Pulmonary artery endothelial cell (primary cell): ENCODE measurements at places on chromosomes 7 and 10. TPM values are rescaled to one million over a fixed set of nuclear protein-coding genes. Genes with fewer than 3 reads are reported as not detected.

Gene COL13A1
- total RNA-seq = 33.6 and 68.0 TPM in 2 replicates

Gene CYP3A4
- not detected in 2 replicates for total RNA-seq

Gene GRB10
- 91.1 and 93.7 TPM in 2 replicates for total RNA-seq

Gene BRAF
- total RNA-seq = 12.5 and 17.4 TPM in 2 replicates

Gene LRRD1
- total RNA-seq = not detected in 2 replicates

Gene ARHGEF5
- total RNA-seq = 0.49 and 0.66 TPM in 2 replicates

Gene SPDYE9
- total RNA-seq = not detected in 2 replicates

Gene SH2B2
- total RNA-seq = 0.86 and 0.88 TPM in 2 replicates

Gene HYAL4
- total RNA-seq = 0.20 TPM in 1 of 2 replicates, not detected in the other

Gene CPEB3
- 0.92 and 1.5 TPM in 2 replicates for total RNA-seq

DNA sequence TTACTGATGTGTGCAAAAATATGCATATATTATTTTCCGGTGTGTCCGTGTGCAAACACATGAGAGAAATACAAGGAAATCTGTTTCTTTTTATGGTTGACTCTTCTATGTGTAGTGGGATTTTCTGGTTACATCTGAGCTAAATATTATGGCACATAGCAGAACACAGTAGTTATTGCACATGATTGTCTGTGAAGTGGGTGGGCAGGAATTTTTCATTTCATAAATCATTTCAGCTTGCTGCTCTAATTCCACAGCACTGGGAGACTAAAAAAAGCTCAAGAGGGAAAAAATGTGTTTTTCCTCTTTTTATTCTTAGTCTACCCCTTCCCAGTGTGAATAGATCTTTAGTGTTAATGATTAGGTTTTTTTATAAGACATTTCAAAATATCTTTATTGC, 197.9 kb downstream of the MBL2 start:
- DNase-seq = no peak

- DNase-seq = no peak
These were observed 603.0 kb downstream of the PTPRN2 start for GRCh38 chr7:157984423-157985163.

DNA sequence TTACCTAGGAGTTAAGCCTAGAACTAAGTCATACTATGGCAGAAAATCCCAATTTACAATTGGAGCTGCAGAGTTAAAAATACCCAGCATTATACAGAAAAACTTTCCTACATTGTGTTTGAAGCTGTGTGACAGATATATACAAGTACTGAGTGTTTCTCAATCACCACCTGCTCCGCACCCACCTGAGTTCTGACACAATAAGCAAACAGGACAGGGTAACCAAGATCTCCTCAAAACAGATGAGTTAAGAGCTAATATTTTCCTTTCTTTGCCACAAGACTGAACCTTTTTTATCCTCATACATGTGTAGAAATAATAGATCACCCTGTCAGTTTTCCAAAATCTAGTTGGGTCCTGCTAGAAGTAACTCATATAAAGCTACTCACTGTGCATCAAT, 186.3 kb downstream of the DOCK4 start:
- no peak for DNase-seq

DNA sequence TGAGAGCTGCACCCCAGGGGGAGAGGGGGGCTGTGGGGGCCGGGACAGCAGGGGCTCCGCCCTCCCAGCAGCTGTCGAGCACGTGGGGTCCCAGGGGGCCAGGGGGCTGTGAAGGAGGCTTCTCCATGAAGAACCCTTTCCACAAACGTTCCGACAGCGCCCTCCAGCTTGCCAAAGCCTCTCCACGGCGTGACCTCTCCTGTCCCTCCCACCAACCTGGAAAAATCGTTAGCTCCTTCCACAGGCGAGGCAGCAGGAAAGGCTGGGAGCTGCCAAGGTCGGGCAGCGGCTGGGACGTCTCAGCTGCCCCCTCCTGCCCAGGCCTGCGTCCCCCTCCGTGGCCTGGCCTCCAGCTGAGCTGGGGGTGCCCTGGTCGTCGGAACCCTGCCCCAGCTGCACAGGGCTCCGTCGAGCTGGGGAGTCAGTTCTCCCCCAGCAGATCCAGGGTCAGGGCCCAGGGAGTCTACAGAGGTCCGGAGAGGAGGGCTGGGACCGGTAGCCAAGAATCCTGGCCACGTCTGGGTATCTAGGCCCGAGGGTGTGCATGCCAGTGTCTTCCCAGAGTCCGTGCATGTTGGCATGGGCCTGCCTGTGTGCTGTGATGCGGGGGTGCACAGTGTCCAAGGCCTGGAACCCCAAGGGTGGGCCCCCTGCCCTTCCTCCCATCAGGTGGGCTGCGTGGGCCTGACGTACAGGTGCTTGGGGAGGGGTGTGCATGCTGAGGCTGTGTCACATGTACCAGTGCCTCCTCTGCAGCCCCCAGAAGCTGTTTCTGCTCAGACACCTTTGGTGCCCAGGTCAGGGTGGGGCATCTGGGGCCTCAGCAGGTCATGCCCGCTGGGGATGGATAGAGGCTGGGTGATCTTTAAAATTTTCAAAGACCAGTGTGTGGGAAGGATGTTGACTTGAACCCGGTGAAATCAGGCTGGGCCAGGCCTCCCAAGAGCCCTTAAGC, 66.5 kb downstream of the UNCX start:
- no peak for DNase-seq

GRCh38 chr7:157472311-157473050, 135.7 kb downstream of the DNAJB6 start:
- no peak for DNase-seq

DNA sequence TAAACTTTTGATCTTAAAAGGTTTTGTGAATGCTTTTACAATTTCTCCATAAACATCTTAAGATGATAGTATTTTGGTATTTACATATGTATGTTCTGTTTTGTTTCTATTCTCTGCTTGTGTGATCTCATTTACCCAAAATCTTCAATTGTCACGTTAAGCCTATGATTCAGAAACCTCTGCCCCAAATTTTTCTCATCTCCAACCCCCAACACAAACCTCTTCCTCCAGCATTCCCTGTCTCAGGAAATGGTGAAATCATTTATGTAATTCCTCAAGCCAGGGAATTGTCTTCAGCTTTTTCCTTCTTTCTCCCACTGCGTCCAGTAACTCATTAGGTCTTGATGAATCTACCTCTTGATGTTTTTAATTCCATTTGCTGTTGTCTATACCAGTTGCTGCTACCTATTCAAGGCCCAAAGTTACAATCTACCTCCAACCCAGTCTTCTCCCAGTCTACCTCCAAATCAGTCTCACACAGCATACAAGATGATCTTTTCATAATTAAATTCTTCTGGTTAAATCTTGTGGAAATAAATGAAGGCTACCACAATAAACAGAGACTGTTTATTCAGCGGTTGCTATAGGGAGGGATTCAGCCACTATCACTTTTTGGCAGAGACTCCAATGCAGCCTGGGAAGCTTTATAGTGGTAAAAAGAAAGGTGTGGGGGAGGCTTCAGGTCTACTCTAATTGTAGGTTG, 5.8 kb downstream of the CFAP69 start:
- DNase-seq = no peak

DNA sequence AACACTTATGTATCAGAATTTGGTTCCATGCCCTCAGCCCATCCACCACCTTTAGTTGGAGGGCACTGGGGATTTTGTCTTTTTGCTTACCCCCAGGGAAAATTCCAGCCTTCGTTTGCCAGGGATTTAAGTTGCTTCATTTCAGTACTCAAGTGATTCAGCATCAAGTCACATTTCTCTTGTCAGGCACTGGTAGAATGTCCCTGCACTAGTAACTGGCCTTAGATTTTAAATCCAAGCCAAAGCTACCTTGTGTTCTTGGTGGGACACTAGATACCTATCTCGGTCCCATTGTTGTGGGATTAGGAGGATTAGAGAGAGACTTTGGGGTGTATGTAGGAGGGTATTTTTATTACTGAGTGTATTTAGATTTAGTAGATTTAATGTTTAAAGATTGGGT, 613.1 kb downstream of the SUGCT start:
- DNase-seq = no peak

DNA sequence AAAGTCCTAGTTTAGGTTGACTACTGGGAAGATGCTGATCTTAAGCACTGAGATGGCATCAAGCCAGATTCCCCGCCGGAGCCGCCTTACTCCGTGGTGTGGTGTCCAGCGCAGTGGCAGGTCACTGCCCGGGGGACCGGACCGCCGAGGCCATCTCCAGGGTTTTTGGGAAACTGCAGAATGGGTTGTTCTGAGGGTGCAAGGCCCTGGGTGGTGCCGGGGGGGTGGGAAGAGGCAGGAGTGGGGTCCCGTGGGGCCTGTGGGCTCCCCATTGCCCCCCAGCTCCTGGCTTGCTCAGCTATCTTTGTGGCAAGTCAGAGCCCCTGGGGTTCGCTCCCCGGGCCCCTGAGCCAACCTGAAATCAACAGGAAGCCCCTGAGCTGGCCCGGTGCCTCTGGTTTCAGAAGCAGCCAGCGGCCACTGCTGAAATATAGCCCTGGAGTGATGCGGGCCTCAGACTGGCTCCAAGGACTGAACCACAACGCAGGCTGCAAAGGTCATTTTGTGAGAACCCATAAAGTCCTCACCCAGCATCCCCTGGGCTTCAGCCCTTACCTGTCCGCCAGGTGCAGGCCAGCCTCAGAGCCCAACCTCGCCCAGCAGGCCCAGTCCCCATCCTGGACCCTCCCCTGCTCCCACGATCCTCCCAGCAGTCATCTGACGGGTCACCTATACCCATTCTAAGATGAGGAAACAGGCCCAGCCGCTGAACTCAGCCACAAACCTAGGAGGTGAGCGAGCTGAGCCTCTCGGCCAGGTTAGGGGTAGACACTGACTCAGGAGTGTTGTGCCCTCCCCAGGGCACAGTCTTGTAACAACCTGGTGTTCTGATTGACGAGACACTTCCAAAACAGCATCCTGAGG, 102.7 kb downstream of the PDGFA start:
- no peak for DNase-seq

DNA sequence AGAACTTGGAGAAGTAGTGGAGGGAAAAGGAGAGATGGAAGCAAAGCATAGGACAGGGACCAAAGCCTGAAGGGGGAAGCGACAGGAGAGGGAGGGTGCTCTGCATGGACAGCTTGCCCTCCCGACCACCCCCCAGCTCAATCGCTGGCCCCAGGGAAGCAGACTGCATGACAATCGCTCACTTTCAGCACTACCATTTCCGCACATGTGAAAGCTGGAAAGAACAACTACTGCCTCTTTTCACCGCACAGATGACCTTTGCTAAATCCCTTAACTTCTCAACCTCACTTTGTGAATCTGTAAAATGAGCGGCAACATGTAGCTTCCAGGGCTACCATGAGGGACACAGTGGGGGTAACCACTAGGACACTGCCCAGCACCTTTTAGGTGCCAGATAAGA, 17.1 kb downstream of the VOPP1 start:
- no peak for DNase-seq

DNA sequence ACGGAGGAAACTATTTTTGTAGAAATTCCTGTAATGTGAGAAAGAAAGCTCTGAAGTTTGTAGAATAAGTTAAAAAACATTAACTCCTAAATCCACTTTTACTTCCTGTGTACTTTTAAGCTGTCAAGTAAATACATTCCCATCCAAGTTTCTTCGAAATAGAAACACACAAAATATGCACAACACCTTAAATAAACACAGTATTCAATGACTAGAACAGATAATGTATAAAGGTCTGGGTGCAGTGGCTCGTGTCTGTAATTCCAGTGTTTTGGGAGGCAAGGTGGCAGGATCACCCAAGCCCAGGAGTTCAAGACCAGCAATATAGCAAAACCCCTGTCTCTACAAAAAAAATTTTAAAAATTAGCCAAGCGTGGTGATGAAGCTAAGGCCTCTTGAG, 121.9 kb upstream of the ODAD2 start:
- no peak for DNase-seq

GRCh38 chr7:2016021-2016631, 216.6 kb downstream of the MAD1L1 start:
- no peak for DNase-seq

DNA sequence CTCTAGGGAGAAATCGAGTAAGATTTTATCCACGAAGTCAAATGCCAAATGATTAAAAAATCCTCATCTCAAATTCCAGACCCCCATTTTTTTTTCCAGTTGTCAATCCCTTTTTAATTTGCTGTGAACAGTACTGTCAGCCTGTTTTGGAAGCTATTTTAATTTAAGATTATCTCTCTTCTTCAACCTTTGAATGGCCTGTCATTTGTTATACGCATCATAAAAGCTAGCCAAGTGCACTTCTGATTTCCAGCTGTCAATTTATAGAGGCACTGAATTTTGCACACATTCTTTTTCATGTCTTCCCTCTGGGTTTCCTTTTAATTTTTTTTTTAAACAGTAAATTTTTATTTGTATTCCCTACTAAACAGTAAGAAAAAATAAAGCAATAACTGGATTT, 336.4 kb upstream of the HGF start:
- no peak for DNase-seq

GRCh38 chr10:62079885-62080559, 178.5 kb downstream of the ARID5B start:
- DNase-seq = no peak

DNA sequence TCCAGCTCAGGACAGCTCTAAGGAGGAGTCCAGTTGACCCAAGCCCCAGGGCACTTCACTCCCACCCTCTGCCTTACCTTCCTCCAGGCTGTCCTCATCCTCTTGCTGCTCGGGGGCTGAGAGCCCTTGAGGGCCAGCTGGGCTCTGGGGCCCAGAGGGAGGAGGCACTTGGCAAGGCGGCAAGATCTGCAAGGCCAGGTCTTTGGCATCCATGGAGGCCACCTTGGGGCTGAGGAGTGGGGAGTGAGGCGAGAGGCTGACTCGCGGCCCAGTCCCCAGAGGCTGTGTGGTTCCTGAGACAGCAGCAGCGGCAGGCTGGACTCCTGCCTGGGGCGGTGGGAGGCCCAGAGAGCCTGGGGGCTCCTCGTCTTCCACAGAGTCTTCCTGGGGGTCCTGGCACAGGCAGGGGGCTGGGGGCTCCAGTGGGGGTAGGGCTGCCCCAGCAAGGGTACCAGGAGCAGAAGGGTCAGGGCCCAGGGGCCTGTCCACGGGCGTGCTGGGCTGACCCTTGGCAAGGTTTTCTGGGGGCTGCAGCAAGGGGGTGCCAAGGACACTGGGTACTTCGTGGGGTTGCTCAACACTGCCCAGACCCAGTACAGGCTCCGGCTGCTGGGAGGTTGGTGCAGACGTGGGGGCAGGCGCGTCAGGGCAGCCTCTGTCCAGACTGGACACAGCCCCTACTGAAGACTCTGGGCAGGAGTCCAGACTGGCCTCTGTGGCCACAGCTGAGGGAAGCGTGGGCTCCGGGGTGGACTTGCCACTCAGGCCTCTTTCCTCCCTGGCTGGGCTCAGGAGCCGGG, 6.5 kb downstream of the NACAD start:
- DNase-seq = no peak

GRCh38 chr7:15709978-15710377, 23.5 kb upstream of the MEOX2 start:
- no peak for DNase-seq

DNA sequence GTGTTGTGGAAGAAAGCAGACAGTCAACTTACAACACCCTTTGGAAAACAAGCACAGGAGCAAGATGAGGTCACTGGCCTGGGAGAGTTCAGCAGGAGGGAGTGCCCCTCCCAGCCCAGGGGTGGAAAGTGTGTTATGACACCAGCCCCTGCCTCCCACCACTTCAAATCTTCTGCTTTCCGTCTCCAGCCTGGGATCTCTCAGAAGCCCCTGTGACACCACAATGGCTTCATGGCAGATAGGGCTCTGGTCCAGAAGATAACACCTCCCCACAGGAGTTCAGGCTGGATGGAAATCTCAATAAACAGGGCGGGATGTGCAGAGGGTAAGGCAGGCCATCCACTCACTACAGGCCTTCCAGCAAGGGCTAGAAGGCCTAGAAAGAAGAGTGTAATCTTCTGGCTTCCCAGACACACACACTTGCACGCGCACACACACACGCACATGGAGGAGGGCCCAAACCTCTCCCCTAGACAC, 48.7 kb upstream of the ZMIZ1 start:
- DNase-seq = no peak

GRCh38 chr10:68517188-68517587, 10.1 kb downstream of the SLC25A16 start:
- no peak for DNase-seq

- no peak for DNase-seq
These were observed 120.9 kb downstream of the TRIL start for GRCh38 chr7:28837216-28837615.
